ENCODE measurements at places on chromosomes 4 and X.

DNA sequence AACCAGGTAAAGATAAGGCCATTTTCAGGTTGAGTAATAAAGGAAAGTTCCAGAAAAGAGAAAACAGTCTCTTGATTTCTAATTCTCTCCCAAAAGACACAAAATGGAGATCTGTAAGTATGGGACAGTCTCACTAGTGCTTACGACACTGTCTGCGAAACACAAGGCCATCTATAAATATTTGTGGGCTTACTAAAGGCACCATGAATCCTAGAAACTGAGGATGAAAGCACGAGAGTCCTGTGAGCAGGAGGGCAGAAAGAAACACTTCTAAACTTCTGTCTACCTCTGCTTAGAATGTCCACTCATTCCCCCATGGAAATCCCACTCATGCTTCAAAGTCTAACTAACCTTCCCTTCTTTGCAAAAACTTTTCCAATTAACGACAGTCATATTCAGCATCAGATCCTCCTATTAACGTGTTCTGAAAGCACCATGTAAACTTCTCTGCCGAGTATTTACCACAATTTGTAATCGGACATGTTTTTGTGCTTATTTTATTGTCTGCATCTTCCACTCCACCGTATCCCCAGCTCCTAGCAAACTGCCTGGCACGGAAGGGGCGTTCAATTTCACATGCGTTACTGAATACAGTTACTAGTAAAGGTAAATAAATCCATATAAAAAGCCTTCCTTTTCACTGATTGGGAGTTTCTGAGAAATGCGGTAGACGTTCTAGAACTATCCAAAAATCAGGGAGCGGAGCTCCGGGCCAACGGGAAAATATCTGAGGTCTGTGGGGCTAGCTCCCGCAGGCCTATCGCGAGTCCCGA is 665 bp downstream of the PSMD10 start:
- no peak for DNase-seq

GRCh38 chrX:38216642-38217041 is 4.0 kb downstream of the SRPX start:
- no peak for DNase-seq

DNA sequence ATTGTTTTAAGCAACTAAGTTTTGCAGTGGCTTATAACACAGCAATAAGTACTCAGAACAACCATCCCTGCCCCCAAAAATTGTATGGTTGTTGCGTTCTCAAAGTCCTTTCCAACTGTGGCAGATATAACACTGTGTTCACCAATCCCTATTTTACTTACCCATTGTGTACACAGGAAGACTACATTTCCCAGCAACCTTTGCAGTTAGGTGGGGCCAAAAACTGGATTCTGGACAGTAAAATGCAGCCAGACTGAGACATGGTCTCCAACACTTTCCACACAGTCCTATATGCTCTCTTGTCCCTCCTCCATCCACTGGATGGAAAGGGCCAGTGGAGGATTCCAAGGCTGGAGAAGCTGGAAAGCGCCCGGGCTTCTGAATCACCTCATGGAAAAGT is 523.6 kb downstream of the BCOR start:
- no peak for DNase-seq

GRCh38 chrX:24241822-24242648 is 71.8 kb downstream of the SUPT20HL2 start:
- DNase-seq: no peak

GRCh38 chr4:79267671-79268070 is 58.2 kb downstream of the NAA11 start:
- no peak for DNase-seq

DNA sequence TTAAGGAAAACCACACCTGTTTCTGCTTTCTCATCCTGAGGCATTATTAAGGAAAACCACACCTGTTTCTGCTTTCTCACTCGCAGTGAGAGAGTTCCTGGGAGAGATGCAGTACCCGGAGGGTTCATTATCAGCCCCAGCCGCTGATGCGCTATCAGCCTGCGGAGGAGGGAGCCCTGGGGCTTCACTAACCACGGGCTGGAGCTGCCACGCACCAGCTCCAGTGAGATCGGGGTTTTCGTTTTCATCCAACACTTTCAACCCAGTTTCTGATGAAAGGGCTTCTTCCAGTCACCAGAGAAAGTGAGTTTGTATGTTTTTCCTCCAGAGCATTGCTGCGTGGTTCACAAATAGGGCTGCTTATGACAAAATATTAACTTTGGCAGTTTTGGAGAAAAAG is 93.2 kb upstream of the PRKX start:
- no peak for DNase-seq

GRCh38 chrX:12441381-12442128 is 303.3 kb downstream of the FRMPD4 start:
- no peak for DNase-seq

DNA sequence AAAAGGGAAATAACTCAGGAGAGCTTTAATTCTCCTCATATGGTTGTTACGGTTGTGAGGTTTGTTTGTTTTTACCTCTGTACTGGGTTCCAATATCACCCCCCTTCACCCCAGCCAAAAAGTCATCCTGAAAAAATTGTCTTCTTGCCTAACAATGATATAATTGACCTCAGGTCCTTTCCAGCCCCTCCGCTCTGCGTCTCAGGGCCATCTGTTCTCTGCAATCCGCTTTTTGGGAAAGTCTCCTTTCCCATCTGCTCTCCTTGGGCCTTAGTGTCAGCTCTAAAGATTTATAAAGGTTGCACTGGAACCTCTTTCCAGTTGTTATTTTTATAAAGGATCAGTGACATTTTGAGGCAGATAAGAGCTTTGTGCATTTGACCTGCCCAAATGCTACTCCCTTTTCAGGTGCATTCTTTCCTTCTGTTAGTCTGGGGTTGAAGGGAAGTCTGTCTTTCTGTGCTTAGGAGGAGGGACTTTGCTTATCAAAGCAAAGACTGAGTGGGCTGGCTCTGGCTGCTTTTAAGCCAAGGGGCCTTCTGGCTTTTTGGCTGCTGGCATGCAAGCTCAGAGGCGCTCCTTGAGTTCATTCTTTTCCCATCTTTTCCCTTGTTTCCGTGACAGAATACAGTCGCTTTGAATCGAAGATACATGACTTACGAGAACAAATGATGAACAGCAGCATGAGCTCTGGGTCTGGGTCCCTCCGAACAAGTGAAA is 34.1 kb downstream of the DLG3 start:
- DNase-seq: no peak

DNA sequence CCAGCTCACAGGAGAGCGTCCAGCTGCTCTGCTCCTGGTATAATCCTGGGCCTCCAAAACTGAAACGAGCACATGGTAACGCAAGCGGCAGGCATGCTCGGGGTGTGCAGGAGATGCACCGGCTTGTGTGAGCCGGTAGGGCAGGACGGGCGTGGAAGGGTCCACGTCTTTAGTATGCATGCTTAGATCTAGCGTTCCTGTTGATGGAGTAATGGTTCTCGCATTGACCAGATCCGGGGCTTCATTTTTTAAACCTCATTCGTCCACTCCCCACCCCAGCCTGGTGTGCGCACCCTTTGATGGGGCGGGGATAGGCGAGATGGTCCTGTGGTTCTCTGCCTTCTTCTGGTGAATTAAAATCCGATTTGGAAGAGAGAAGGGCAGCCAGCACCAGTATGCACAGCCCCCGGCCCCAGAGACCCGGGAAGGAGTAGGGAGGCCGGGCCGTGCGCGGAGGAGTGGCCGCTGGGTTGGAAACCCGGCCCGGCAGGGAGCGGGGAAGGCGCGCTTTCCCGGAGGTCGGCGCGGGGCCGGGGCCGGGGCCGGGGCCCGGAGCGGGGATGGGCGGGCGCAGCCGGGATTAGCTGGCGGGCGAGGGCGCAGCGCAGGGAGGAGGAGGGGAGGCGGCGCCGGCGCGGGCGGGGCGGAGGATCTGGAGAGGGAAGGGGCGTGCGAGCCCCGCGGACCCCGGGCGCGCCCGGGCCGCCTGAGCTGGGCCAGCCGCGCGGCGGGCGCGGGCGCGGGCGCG is 39.9 kb downstream of the FAM149A start:
- no peak for DNase-seq

DNA sequence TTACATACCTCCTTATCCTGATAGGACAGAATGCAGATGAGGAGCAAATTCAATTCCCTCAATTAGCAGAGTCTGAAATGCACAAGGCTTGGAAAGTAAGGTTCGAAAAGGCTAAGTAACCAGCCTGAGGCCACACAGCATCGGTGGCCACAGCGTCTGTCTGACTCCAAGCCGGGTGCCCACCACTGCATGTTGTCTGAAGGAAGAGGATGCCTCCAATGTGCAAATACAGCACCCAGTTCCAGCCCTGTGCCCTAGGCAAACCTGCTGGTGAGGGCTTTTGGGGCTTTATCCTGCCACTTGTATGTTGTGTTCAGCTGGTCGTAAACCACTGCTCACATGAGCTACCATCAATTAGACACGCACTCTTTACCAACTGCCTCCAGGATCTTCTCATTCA is 48.6 kb upstream of the PPP2R2C start:
- no peak for DNase-seq

- DNase-seq: no peak
These were observed 3.2 kb upstream of the MAGEB2 start for GRCh38 chrX:30212172-30212571.

- no peak for DNase-seq
These were observed 704.4 kb upstream of the AMOT start for GRCh38 chrX:113545040-113545439.

DNA sequence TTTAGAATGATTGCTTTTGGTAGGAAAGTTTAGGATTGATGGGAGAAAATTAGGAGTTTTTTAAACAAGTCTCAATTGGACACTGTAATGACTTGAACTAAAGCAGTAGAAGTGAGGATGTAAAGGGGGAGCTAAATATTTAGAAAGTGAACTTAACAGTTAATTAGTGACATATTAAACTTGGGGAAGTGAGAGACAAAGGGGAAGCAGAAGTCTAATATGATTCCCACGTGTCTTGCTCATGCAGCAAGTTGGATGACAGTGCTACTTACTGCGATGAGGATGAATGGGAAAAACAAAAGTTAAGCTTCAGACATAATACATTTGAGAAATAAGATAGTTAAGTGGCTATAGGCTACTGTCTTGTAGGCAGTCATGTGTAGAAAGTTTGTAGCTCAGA is 110.4 kb downstream of the RPA4 start:
- DNase-seq: no peak

DNA sequence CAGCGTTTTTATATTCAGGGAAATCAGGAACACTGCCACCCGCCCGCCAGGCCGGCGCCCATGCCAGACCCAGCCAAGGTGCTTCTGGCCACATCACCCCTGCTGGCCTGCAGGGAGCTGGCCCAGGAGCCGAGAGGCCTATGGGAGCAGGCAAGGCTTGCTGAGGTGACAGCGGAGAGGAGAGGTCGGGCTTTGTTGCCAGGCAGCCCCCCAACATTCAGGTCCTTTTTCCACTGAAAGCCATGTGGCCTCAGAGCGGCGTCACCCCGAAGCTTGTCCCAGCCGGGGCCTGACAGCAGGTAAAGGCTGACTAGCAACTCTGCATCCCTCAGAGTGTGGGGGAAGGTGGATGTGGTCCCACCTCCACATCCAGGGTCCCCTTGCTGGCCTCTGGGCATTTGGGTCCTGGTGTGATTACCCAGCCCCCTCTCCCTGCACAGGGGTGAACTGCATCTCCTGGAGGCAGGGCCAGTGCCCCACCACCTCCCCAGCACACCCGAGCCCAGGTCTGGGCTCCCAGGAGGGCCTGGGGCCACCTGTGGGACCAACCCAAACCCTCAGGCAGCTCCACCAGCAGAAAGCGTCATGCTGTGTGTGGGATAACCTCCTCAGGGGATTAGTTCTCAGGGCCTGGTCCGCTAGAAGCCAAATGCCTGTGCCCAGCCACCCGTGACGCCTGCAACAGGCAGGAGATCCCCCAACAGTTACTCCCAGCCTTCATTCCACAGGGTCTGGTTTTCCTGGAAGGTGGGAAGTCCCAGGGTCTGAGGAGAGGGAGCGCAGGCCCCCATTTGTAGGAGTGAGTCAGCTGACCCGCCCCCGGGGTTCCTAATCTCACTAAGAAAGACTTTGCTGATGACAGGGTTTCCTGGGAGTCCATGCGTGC is at the start of gene PDE6B:
PDE6B (plus strand) TSS at position 869 of the 886 bp plus-strand sequence. CDS start 54 bp downstream, outside the sequence.
- DNase-seq: no peak

- DNase-seq: no peak
These were observed 115.0 kb downstream of the VCX3B start for GRCh38 chrX:8579602-8580001.

DNA sequence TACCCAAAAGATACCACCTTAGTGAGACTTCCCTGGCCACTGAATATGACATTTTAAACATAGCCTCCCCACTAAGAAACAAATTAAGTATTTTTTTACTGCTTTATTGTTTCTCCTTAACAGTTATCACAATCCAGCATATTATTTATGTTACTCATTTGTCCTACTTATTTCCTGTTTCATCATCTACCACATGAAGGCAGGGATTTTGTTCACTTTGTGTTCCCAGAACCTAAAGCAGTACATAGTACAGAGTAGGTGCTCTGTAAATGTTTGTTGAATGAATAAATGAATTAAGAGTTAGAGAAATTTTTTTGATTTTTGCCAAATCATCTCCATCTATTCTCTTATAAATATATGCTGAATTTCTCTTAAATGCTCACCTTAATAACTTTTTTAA is 318.4 kb upstream of the GIMD1 start:
- DNase-seq: no peak

GRCh38 chrX:84710611-84711010 is 208.4 kb upstream of the HDX start:
- no peak for DNase-seq

DNA sequence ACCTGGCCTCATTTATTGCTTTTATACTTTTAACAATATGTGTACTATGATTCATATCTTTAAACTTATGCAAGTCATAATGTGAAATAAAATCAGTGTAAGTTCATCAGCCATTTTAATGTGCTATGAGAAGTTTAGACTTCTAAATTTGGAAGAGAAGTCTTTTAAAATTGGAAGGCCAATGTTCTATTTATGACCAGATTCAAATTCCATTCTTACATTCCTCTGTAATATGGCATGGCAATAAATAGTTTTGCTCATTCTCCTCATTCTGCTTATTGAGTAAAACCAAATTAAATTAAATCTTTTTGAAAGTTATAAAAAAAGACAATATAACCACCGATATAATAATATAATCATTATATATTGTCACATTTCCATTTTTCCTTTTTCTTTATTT is 126.2 kb downstream of the SORBS2 start:
- DNase-seq: no peak

DNA sequence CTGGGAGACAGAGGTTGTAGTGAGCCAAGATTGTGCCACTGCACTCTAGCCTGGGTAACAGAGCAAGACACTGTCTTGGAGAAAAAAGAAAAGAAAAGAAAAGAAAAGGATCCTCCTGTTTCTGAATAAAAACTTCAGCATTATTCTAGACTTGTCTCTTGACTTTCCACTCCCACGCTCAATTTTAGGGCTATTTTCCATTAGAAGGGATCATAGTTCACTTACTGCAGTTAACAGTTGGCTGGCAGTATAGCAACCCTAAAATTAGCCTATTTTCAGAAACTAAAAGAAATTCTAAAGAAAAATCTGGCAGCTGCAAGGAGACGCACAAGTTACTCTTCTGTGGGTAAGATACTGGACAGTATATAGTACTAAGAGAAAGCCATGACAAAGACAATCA is 28.1 kb downstream of the THOC2 start:
- no peak for DNase-seq

DNA sequence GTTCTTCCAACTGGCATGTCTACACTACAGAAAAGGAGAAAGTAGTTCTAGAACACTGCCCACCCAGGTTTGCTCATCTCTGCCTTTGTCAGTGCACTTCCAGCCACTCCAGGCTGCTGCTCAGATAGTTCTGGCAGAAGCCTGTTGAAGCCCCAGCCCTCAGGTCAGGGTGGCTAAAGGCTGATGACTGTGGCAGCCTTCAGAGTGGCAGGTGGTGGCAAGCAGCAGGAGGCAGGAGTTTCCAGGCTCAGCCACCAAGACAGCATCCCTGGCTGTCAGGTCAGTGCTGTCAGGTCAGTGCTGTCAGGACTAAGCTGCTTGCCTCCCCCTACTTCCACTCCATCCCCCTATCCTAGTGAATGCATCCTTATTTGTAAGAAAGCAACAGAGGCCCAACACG is 100.4 kb downstream of the MAMLD1 start:
- no peak for DNase-seq
